ENCODE measurements at places on chromosomes 1 and 21. TPM values are rescaled to one million over a fixed set of nuclear protein-coding genes. Genes with fewer than 3 reads are reported as not detected.

MCOLN2 gene
- 21.6 TPM for total RNA-seq

DNA sequence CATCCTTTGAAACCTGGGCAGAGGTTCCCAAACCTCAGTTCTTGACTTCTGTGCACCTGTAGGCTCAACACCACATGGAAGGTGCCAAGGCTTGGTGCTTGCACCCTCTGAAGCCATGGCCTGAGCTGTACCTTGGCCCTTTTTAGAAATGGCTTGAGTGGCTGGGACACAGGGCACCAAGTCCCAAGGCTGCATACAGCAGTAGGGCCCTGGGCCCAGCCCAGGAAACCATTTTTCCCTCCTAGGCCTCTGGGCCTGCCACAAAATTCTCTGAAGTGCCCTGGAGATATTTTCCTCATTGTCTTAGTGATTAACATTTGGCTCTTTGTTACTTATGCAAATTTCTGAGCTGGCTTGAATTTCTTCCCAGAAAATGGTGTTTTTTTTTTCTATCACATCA is 65.6 kb upstream of the ACTRT2 start:
- no peak for DNase-seq
- H3K27ac ChIP-seq: no peak overlapping the region
- H3K4me1 ChIP-seq: no peaks in the 10 kb centered on the region
- no peaks in the 10 kb centered on the region for H3K36me3 ChIP-seq
- H3K4me3 ChIP-seq: no peak overlapping the region

DNA sequence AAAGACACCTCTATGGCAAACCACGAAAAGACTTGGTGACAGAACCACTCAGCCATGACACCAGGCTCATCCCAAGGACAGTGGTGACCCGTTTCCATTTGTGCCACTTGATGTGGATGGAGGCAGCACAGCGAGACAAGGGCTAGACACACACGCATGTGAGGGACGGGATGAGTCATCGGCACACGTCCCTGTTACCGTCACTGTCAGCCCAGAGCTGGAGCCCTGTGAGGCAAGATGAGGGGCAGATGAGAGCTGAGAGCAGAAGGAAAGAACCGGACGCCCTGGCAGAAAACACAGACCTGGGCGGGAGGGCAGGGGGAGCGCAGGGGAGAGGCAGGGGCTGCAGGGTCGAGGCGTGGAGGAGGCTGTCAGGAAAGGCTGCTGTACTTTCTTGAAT is 57.8 kb downstream of the SIK1 start:
- H3K4me3 ChIP-seq: no peak overlapping the region
- no peaks in the 10 kb centered on the region for H3K4me1 ChIP-seq

GRCh38 chr1:34918386-34918976 is 11.0 kb downstream of the DLGAP3 start:
- no peaks in the 10 kb centered on the region for H3K4me1 ChIP-seq
- no peak for DNase-seq
- no peak overlapping the region for H3K4me3 ChIP-seq
- peaks cover 4% of the 10 kb centered on the region for H3K27me3 ChIP-seq
- H3K27ac ChIP-seq: no peak overlapping the region
- H3K36me3 ChIP-seq: no peaks in the 10 kb centered on the region

RBM8A gene
- total RNA-seq: 108 TPM

OR2L13 gene
- not detected for total RNA-seq

- H3K4me1 ChIP-seq: peaks cover 7% of the 10 kb centered on the region
- DNase-seq: no peak
- no peak overlapping the region for H3K27ac ChIP-seq
- H3K36me3 ChIP-seq: no peaks in the 10 kb centered on the region
- H3K27me3 ChIP-seq: no peaks in the 10 kb centered on the region
- no peak overlapping the region for H3K4me3 ChIP-seq
Measured at GRCh38 chr1:153882296-153882912, 40.4 kb downstream of the GATAD2B start.

KRTAP12-1 gene
- total RNA-seq: not detected

- H3K4me1 ChIP-seq: no peaks in the 10 kb centered on the region
- DNase-seq: no peak
- no peaks in the 10 kb centered on the region for H3K27me3 ChIP-seq
- H3K36me3 ChIP-seq: no peaks in the 10 kb centered on the region
- H3K4me3 ChIP-seq: no peak overlapping the region
Measured at GRCh38 chr1:154838461-154838860, 31.6 kb downstream of the KCNN3 start.

SLAMF9 gene
- total RNA-seq: not detected

DNA sequence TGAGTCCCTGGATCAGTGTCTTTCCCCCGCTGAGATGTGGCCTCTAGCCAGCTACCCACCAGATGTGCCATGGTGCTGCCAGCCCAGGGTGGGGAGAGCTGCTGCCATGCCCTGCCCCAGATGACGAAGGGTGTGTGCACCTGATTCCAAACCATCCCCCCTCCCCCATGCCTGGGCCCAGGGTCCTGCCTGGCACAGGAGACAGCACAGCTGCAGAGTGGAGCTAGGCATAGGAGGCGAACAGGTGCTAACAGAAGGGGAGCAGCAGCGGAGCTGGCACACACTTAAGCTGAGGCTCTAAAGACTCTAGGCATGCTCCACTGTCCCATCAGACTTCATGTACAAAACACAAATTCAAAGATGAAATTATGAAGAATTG is 9.0 kb upstream of the LDLRAP1 start:
- H3K27ac ChIP-seq: no peak overlapping the region
- H3K4me1 ChIP-seq: no peaks in the 10 kb centered on the region
- no peak overlapping the region for H3K4me3 ChIP-seq
- no peaks in the 10 kb centered on the region for H3K27me3 ChIP-seq
- H3K36me3 ChIP-seq: no peaks in the 10 kb centered on the region

- H3K27ac ChIP-seq: no peak overlapping the region
- H3K4me1 ChIP-seq: peaks cover 4% of the 10 kb centered on the region
- DNase-seq: no peak
- no peaks in the 10 kb centered on the region for H3K36me3 ChIP-seq
- no peaks in the 10 kb centered on the region for H3K27me3 ChIP-seq
Measured at GRCh38 chr1:42312576-42313212, 22.3 kb downstream of the FOXJ3 start.

GRCh38 chr1:15671430-15671829 is 12.7 kb upstream of the PLEKHM2 start:
- H3K27ac ChIP-seq: no peak overlapping the region
- no peaks in the 10 kb centered on the region for H3K4me1 ChIP-seq
- no peaks in the 10 kb centered on the region for H3K36me3 ChIP-seq
- no peak overlapping the region for H3K4me3 ChIP-seq
- no peaks in the 10 kb centered on the region for H3K27me3 ChIP-seq

KCNJ15 gene
- 0.21 TPM for total RNA-seq

GRCh38 chr1:78432016-78432415 is 58.8 kb upstream of the PTGFR start:
- no peaks in the 10 kb centered on the region for H3K4me1 ChIP-seq
- DNase-seq: no peak
- H3K4me3 ChIP-seq: no peak overlapping the region
- H3K36me3 ChIP-seq: no peaks in the 10 kb centered on the region
- H3K27me3 ChIP-seq: no peaks in the 10 kb centered on the region

GRCh38 chr1:41434748-41435449 is 49.6 kb downstream of the EDN2 start:
- peaks cover 6% of the 10 kb centered on the region for H3K4me1 ChIP-seq
- no peak overlapping the region for H3K27ac ChIP-seq
- H3K36me3 ChIP-seq: no peaks in the 10 kb centered on the region
- no peak for DNase-seq
- no peak overlapping the region for H3K4me3 ChIP-seq
- no peaks in the 10 kb centered on the region for H3K27me3 ChIP-seq

- no peaks in the 10 kb centered on the region for H3K4me1 ChIP-seq
- H3K36me3 ChIP-seq: no peaks in the 10 kb centered on the region
- H3K27me3 ChIP-seq: no peaks in the 10 kb centered on the region
- H3K27ac ChIP-seq: no peak overlapping the region
- DNase-seq: no peak
Measured at GRCh38 chr1:175471039-175471800, 272.2 kb downstream of the TNR start.

IVL gene
- total RNA-seq: not detected

- no peaks in the 10 kb centered on the region for H3K36me3 ChIP-seq
- no peaks in the 10 kb centered on the region for H3K27me3 ChIP-seq
- peaks cover 3% of the 10 kb centered on the region for H3K4me1 ChIP-seq
Measured at GRCh38 chr1:65691972-65692371, 100.7 kb upstream of the PDE4B start.

GRCh38 chr21:35838350-35838749 is 222.0 kb downstream of the SETD4 start:
- no peaks in the 10 kb centered on the region for H3K4me1 ChIP-seq
- no peak overlapping the region for H3K4me3 ChIP-seq
- H3K36me3 ChIP-seq: no peaks in the 10 kb centered on the region
- no peaks in the 10 kb centered on the region for H3K27me3 ChIP-seq
- no peak for DNase-seq

DNA sequence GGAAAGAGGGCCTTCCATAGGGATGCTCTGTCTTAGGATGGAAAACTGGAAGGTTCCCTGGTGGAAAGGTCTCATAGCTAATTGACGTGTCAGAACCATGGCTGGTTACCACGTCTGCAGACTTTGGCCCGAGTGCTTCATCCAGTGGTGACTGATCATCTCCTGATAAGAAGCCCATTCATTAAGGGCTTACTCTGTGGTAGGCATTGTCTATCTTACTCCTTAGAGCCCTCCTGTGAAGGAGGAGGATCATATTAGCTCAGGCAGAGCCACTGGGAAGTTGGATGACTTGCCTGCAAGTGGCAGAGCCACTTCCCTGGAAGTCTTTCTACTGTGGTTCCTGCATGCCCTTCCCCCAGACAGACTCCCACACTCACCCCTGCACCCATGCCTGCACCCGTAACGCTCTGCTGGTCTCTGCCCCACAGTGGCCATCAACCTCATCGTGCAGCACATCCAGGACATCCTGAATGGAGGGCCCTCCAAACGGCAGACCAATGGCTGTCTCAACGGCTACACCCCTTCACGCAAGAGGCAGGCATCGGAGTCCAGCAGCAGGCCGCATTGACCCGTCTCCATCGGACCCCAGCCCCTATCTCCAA is 79.9 kb downstream of the UCK2 start:
- DNase-seq: no peak
- no peaks in the 10 kb centered on the region for H3K36me3 ChIP-seq
- H3K27me3 ChIP-seq: no peaks in the 10 kb centered on the region
- no peak overlapping the region for H3K4me3 ChIP-seq
- H3K27ac ChIP-seq: no peak overlapping the region

DNA sequence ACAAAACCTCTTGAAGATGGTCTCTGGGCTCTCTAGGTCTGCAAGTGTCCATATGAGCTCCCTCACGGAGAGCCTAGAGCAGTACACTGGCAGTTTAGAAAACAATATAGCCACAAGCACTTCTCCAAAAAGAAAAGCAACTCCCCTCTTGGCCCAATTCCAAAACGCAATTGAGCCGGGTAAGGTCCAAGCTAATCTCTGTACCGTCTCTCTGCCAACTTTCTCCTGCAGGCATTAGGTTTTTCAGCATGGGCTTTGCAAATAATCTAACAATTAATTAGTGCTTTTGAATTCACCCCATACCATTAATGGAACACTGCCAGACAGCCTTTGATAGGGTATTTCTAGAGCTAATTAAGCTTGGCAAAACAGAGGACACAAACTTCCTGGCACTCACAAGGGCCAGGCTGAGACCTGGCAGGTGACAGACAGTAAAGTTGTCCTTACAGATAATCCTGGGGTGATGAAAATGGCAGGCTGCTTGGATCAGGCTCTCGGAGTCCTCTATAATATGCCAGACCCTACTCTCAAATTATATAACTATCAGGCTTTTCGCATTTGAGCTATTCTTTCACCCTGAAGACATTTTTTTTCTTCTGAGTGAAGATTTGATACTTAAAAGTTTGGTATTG is 39.8 kb downstream of the TGFBR3 start:
- H3K27ac ChIP-seq: peak overlapping the region; percentile 14
- no peaks in the 10 kb centered on the region for H3K36me3 ChIP-seq
- no peak overlapping the region for H3K4me3 ChIP-seq
- DNase-seq: peak; percentile 81
- peaks cover 7% of the 10 kb centered on the region for H3K4me1 ChIP-seq

DNA sequence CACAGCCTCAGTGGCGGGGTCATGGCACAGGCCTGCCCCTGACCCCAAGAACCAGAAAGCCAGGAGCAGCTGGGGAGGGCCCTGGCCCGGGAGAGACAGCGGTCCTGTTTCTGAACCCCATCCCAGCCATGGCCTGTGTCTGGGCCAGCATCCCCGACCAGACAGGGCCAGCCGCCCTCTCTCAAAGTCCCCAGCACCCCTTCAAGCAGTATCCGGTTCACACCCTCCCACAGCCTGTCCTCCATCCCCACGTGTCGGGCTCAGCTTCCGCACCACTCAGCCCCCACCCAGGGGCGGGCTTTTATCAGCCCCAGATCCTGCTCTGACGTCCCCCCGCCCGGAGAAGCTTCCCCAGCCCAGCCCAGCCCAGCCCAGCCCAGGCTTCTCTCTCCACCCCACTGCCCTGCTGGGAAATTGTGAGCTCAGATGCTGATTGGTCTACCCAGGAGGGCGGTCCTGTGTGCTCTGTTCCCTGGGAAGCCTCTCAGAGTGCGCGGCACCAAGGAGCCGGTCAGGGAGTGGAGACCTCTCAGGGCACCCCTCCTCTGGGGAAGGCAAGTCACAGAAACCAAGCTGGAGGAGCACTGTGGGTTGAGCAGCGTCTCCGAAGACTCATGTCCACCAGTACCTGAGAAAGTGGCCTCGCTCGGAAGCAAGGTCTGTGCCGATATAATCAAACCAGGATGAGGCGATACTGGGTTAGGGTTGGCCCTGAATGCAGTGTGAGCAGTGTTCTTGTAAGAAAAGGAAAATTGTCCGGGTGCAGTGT is 4.7 kb upstream of the FAAP20 start:
- peaks cover 18% of the 10 kb centered on the region for H3K4me1 ChIP-seq
- H3K27me3 ChIP-seq: no peaks in the 10 kb centered on the region
- H3K27ac ChIP-seq: peak overlapping the region; percentile 83
- DNase-seq: peak; percentile 95
- H3K36me3 ChIP-seq: no peaks in the 10 kb centered on the region

DNA sequence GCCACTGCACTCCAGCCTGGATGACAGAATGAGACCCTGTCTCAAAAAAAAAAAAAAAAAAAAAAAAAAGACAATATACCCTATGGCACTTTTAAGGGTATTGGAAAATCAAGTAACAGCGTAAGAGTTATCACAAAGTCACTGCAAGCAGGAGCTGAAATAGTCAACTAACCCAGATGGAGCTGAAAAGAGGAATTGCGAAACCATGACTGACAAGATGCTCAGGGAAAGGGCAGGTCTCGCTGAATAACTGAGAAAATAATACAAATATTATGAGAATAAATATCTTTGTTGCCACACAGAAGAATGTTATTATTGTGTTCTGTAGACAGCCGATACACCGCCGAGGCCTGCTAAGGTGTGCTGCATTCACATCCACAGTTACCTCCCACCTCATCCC is 17.8 kb downstream of the HLCS start:
- no peaks in the 10 kb centered on the region for H3K27me3 ChIP-seq
- no peaks in the 10 kb centered on the region for H3K4me1 ChIP-seq
- no peaks in the 10 kb centered on the region for H3K36me3 ChIP-seq
- no peak overlapping the region for H3K4me3 ChIP-seq
- H3K27ac ChIP-seq: no peak overlapping the region
